ENCODE measurements at places on chromosomes 3 and 15.

GRCh38 chr3:66439666-66440344 lies 61.0 kb downstream of the LRIG1 start:
- no peaks in the 10 kb centered on the region for H3K27me3 ChIP-seq
- H3K36me3 ChIP-seq: no peaks in the 10 kb centered on the region
- no peak for DNase-seq
- H3K4me3 ChIP-seq: no peak overlapping the region

GRCh38 chr3:41579861-41580260 lies 380.6 kb downstream of the CTNNB1 start:
- H3K4me1 ChIP-seq: no peaks in the 10 kb centered on the region
- H3K27ac ChIP-seq: no peak overlapping the region
- no peak overlapping the region for H3K4me3 ChIP-seq
- DNase-seq: no peak
- H3K36me3 ChIP-seq: no peaks in the 10 kb centered on the region

DNA sequence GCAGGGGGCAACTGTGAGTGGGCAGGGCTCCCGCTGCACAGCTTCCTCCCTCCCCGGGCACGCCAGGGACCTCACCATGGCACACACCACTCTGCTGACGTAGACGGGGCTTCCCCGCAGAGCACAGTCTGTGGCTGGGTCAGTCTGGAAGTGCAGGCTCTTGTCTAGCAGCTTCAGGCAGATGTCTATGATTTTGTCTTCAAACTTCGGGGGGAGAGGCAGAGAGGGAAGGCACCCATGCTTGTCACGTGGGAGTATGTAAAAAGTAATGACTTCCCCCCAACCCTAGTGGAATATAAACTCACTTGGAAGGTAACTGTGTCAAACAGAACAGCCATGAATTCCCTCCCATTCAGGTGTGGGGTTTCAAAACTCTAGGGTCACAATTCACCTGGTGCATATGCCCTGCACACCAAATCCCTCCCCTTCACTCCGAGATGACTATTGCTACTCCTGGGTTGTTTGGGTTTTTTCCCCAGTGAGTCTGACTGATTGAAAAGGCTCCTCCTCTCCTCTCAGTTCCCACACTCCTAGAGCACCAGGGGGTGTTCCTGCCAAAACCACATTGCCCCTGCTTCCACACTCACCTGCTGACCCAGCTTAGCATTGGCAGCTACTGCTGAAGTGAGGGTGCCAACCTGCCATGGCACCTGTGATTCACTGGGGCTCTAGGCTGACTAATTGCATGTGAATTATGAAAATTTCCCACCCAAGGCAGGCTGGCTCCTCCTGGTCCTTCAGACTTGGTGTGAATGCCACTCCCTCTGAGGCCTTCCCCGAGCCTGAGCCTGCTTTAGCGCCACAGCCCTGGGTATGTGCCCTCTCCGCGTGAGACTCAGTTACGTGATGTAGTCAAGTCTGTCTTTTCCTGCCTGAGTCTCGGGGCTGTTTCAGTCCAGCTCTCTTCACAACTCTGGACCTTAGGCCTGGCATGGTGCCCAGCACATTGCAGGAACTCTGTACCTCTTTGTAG lies 13.0 kb downstream of the TGM5 start:
- no peaks in the 10 kb centered on the region for H3K36me3 ChIP-seq
- no peak overlapping the region for H3K27ac ChIP-seq
- DNase-seq: no peak
- H3K4me3 ChIP-seq: no peak overlapping the region

DNA sequence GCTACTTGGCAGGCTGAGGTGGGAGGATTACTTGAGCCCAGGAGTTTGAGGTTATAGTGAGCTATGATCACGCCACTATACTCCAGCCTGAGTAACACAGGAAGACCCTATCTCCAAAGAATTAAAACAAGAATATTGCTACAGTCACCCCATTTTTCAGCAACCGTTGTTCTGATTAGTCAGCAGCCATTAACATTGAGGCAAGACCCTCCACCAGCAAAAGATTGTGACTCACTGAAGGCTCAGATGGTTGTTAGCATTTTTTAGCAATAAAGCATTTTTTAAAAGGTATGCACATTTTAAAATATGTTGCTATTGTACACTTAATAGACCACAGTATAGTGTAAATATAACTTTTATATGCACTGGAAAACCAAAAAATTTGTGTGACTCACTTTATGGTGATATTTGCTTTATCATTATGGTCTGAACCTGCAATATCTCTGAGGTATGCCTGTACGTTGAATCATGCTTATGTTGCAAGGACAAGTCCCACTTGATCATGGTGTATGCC lies 492.6 kb downstream of the SQOR start:
- H3K4me1 ChIP-seq: no peaks in the 10 kb centered on the region
- no peak for DNase-seq
- H3K27ac ChIP-seq: no peak overlapping the region
- H3K36me3 ChIP-seq: no peaks in the 10 kb centered on the region
- H3K4me3 ChIP-seq: no peak overlapping the region
- H3K27me3 ChIP-seq: no peaks in the 10 kb centered on the region

GRCh38 chr3:107106316-107106715 lies 270.9 kb upstream of the CCDC54 start:
- no peaks in the 10 kb centered on the region for H3K4me1 ChIP-seq
- H3K36me3 ChIP-seq: no peaks in the 10 kb centered on the region
- H3K4me3 ChIP-seq: no peak overlapping the region
- H3K27ac ChIP-seq: no peak overlapping the region
- no peaks in the 10 kb centered on the region for H3K27me3 ChIP-seq

GRCh38 chr15:23467110-23467600 lies 20.1 kb upstream of the GOLGA6L2 start:
- no peaks in the 10 kb centered on the region for H3K36me3 ChIP-seq
- no peak overlapping the region for H3K27ac ChIP-seq
- no peak overlapping the region for H3K4me3 ChIP-seq
- H3K4me1 ChIP-seq: no peaks in the 10 kb centered on the region
- no peaks in the 10 kb centered on the region for H3K27me3 ChIP-seq

Measured in heart right ventricle (tissue), 16 donors.